ENCODE measurements at places on chromosomes 2 and 18.

DNA sequence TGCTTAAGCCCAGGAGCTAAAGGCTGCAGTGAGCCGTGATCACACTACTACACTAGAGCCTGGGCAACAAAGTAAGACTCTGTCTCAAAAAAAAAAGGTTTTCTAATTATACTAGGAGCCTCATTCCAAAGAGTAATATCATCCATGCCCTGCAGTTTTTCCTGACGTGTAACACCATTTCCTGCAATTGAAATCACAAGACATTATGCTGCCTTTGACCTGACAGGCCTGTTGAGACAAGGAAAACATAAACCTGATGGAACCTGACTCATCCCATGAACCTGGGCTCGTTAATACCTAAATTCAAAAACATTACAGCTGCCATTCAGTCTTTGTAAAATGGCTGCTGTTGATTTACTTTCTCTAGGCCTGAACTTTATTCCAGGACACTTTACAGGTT lies 58.7 kb upstream of the PEX13 start:
- DNase-seq: no peak

DNA sequence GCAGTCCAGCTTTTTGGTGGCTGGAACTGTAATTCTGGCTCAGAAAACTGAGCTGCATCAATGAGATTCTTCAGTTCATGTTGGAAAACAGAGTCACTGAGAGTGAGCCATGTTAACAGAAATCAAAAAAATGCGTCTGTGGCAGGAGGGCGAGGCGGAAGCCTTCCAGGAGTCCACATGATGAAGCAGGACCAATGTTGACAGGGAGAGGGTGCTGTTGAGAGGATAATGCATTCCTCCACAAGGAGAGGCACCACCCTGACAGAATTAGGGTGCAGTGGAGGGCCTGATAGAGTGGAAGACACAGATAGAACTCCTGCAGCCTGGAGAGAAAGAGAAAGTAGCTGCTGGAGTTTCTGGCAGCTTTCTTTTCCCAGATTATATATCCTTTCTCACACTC lies 111.5 kb downstream of the MGAT5 start:
- DNase-seq: peak; percentile 23

DNA sequence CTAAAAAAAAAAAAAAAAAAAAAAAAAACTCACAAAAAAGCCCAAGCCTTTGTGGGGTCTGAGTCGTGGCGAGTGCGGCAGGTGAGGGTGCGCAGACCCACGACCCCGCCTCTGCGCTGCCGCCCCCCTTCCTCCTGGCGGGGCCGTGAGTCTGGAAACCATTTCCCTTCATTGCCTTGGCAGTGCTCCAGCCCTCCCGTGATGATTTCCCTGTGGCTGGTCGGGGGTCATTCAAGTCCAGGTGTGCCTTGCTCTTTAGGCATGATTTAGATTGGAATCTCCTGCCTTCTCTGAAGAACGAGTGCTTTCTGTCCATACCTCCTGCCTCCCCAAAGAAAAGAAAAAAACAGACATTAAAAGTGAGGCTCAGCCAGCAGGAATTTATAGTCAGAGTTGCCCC lies 161.8 kb downstream of the FAM210A start:
- DNase-seq: no peak

DNA sequence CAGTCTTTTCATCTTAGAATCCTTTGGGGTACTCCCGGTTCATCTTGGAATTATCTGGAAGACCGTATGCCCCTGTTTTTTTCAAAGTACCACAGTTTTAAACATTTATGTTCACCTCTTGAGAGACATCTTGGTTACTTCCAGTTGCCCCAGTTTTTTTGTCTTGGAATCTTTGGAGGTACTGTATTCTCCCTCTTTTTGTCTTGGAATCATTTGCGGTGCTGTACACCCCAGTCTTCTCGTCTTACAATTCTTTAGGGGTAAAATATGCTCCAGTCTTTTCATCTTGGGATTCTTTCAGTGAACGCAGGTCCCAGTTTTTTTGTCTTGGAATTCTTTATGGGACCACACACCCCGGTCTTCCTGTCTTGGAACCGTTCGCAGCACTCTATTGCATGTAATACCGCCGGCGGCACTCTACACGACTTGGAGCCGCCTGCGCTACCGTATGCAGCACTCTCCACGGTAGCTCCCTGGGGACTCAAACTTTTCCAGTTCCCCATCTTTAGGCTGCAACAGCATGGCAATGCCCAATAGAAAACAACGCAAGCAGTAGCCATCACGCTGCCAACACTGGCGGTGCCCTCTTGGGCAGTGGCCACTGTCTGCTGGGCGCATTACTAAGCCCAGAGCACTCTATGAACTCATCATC lies 21.2 kb upstream of the ZDBF2 start:
- peak; percentile 49 for DNase-seq

GRCh38 chr2:215535741-215536140 lies 99.9 kb upstream of the FN1 start:
- no peak for DNase-seq

DNA sequence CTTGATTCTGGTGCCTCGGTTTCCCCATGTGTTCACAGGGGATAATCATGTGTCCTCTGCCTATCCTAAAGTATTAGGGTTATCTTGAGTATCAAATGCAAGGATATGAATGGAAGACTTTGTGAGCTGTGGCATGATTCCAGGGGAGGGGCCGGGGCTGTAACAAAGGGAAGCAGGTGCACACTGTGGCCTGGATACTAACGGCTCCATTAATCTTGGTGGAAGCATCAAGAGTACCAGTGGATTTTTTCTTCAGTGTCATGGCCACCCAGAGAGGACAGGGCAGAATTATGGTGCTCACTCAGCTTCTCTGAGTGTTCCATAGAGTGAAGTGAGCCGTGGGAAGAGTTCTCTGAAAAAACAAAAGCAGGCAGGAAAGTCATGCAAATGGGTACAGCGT lies 320.1 kb downstream of the ALK start:
- no peak for DNase-seq

- no peak for DNase-seq
These were observed 942.2 kb downstream of the CNTNAP5 start for GRCh38 chr2:124967325-124967724.

DNA sequence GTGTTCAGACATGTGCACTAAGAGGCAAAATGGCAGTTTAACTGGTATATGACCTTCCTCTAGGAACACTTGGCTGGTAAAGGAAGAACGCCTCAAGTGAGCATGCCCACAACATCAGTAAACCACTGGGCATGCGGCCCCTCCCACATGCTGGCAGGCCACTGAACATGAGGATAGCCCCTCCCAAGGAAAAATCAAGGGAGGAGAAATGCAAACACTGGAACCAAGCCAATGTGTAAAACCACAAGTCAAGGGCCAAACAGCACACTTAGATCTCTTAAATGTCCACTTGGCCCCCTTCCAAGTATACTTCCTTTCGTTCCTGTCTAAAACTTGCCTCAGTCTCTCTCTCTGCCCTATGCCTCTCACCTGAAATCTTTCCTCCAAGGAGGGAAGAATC lies 980.8 kb downstream of the TSN start:
- DNase-seq: no peak

All from neural progenitor cell (in vitro differentiated cells).